Posterior vena cava (tissue), 2 donors: ENCODE measurements at places on chromosomes 3 and 15. TPM values are rescaled to one million over a fixed set of nuclear protein-coding genes. Genes with fewer than 3 reads are reported as not detected.
A peak's percentile ranks its signal among the peaks of the same experiment; 100 is the strongest.

GRCh38 chr15:96274698-96275097 lies 55.8 kb upstream of the NR2F2 start:
- DNase-seq = no peak

The CCDC51 gene
- total RNA-seq = 13.0 TPM

The CEMIP gene
- total RNA-seq = 0.62 TPM

GRCh38 chr3:5059782-5060181 lies 62.3 kb upstream of the ARL8B start:
- no peak for DNase-seq

- DNase-seq = no peak
These were observed 190.8 kb upstream of the HES1 start for GRCh38 chr3:193945143-193945542.

- no peak for DNase-seq
These were observed 86.6 kb downstream of the NR2F2 start for GRCh38 chr15:96416934-96417759.

The RARRES1 gene
- 446 TPM for total RNA-seq

- DNase-seq = no peak
These were observed 417.4 kb upstream of the NAALADL2 start for GRCh38 chr3:174441588-174442301.

DNA sequence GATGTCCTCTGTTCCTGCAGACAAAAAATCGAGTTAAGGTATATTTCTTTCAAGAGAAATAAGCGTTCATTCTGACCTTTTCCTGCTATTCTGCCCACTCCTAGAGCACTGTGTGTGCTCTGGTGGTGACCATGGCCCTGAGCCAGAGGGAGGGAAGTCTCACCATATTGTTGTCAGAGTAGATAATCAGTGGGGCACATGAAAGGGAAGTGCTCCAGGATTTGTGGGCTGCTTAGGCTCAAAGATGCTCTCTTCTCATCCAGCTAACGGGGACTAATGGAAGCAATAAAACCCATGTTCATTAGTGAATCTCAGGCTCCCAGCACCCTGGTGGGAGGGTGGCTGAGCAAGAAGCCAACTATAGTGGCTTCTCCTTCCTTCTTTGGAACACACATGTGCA lies 70.7 kb upstream of the EOMES start:
- DNase-seq = no peak

The TTLL13 gene
- total RNA-seq = not detected

DNA sequence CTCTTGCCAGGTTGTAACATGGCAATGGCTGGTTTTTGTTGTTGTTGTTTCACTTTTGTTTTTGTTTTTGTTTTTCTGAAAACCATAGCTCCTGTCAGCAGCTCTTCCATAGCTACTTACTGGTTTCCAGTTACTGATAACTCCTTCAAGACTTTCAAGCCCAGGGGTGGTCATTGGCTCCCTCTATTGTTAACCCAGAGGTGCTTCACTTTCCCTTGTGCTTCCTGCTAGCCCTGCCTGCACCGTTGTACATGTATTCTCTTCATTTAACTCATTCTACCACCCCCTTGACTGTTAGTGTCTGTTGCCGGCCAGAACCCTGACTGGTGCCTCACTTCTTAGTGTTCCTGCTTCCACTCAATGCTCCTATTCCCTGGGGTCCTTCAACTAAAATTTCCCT lies 4.2 kb upstream of the TRAT1 start:
- no peak for DNase-seq

DNA sequence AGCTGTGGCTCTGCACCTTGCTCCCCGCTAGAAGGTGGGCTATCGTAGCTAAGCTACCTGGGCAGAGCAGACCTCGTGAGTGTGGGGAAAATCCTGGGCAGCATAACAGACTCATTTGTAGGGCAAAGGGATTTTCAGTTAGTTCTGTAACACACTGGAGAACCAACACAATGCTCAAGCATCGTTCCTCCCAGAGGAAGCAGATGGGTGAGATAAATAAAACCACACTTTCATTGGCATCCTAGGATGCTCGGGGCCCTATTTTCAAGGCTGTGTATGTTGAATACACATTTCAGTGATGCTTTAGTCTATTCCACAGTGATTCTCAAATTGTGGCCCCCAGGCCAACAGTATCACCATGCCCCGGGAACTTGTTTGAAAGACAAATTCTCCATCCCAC lies 20.0 kb downstream of the LIPC start:
- DNase-seq = peak; percentile 2

DNA sequence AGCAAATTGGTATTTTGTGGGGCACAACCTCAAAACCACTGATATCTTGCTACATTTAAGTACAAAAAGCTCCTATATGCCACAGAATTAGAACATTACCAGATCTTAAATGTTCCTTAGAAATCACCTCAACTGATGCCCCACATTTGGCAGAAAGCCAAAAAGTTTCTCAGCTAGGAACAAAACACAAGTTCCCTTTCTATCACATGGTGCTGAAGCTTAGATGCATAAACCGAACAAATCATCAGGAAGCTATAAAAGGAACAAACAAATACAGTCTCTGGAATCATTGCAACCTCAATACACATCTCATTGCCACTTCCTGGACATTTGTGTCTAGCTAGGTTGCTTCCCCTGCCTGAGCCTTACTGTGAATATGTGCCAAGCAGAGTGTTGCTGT lies 492.6 kb downstream of the LPP start:
- no peak for DNase-seq
